ENCODE measurements at places on chromosomes 12 and 14. TPM values are rescaled to one million over a fixed set of nuclear protein-coding genes. Genes with fewer than 3 reads are reported as not detected.

DNA sequence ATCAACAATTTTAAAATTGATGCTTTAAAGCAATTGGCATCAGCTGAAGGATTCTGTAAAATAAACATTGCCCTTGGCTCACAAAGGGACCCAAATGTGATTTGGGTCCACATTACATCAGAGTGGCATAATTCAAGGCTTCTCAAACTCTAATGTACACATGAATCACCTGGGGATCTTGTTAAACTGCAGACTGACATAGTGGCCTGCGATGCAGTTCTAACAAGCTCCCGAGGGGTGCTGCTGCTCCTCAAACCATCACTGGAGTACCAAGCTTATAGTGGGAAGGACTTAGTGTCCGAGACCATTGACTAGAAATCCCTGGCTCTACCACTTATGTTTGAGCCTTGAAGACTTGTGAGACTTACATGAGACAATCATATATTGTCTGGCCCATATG is 31.8 kb upstream of the DNM1L start:
- no peak for DNase-seq

- DNase-seq = no peak
Observed at GRCh38 chr12:58640314-58640713, 280.0 kb downstream of the LRIG3 start.

- DNase-seq = no peak
Observed at GRCh38 chr12:114163771-114164170, 197.6 kb upstream of the RBM19 start.

GRCh38 chr12:131939007-131939406 is 9.9 kb downstream of the PUS1 start:
- DNase-seq = peak; percentile 30

Gene SLC10A1
- total RNA-seq = not detected

Gene CABP1
- 1.8 TPM for total RNA-seq

Gene CDH24
- total RNA-seq = 0.30 TPM
